ENCODE measurements at places on chromosomes 1 and 21.

GRCh38 chr1:58780411-58780810 is 3.4 kb downstream of the JUN start:
- DNase-seq: no peak

GRCh38 chr1:11802973-11803885 is 2.5 kb downstream of the MTHFR start:
- peak; percentile 56 for DNase-seq

- no peak for DNase-seq
These were observed 576.6 kb downstream of the ADGRL2 start for GRCh38 chr1:82377201-82377884.

DNA sequence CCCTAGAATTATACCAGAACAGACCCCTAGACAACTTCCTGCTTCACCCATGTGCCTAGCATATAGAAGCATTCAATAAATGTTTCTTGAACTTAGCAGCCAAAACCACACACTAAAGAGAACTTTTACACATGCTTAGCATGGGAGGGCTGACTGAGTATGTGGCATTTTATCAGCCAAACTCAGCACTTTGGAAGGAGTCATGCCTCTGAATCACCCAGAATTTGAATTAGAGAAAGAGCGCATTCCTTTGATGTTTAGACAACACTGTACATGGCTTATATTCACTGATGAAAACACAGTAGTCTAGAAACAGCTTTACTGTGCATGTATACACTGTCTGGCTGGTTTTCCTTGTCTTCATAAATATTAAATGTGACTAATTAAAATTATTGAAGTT is 26.1 kb downstream of the SPAG17 start:
- DNase-seq: no peak

DNA sequence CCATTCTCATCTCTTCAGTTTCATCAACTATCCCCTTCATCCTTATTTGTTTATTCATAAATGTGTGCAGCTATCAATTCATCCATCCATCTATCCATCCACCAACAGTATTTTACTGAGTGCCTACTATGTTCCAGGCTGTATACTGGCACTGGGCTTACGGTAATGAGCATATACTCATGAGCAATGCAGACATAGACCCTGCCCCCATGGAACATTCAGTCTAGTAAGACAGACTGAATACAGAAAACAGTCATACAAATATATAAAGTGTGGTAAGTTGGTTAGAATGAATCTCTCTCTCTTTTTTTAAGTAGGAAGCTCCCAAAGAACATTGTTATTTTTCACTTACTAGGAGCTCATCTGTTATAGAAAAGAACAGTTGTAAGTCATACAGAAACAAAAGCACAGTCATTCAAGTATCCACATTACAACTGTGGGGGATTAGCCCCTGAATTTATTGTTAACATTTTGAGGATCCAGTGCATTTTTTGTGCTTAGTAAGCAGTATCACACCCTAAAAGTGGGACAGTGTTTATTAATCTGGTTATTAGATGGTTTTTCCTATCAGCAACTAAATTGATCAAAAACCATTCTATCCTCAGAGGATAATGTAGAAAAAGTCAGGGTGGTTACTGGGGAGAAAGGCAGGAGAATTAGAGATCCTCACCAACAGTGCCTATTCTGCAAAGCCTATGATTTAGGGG is 3.6 kb downstream of the SLC16A4 start:
- DNase-seq: no peak

DNA sequence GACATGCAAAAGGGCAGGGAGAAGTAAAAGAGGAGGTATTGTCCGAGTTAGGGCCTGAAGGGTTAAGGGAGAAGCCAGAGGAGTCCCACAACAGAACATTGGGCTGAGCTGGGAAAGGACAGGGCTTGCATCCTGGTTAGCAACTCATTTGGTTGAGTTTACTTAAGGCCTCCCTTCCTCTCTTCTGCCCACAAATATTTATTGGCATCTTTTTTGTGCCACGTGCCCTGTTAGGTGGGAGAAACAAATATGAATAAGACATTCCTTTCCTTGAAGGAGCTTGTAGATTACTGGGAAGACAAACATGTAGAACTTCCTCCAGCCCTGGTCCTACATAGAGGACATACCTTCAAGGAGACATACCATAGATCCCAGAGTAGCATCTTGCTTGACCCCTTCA is 53.0 kb upstream of the PRELP start:
- no peak for DNase-seq

- DNase-seq: no peak
These were observed 28.0 kb upstream of the KAZN start for GRCh38 chr1:14570514-14570913.

- DNase-seq: peak; percentile 84
These were observed at the start of the genes EMC1 and MRTO4 for GRCh38 chr1:19251305-19252196. TSS of gene EMC1 (minus strand) at chr1:19251524. CDS start at chr1:19251509, 15 bp downstream. TSS of gene MRTO4 (plus strand) at chr1:19251805. CDS start at chr1:19251836, 31 bp downstream.

- no peak for DNase-seq
These were observed 179.7 kb downstream of the TNFSF18 start for GRCh38 chr1:172870901-172871606.
